Omental fat pad (tissue), 4 donors: ENCODE measurements at places on chromosomes 6 and 20. TPM values are rescaled to one million over a fixed set of nuclear protein-coding genes. Genes with fewer than 3 reads are reported as not detected.

The STX11 gene
- 115 TPM for total RNA-seq

The EFCAB8 gene
- not detected for total RNA-seq

The MYCT1 gene
- 19.0 TPM for total RNA-seq

The SLC17A2 gene
- not detected for total RNA-seq

The TINAG gene
- not detected for total RNA-seq

The COL9A3 gene
- total RNA-seq, result 3.8 TPM
